ENCODE measurements at places on chromosomes 5 and 9.
A peak's percentile ranks its signal among the peaks of the same experiment; 100 is the strongest.

- H3K36me3 ChIP-seq = no peaks in the 10 kb centered on the region
- H3K4me1 ChIP-seq = peaks cover 3% of the 10 kb centered on the region
- H3K27ac ChIP-seq = no peak overlapping the region
- no peak overlapping the region for H3K4me3 ChIP-seq
- H3K27me3 ChIP-seq = no peaks in the 10 kb centered on the region
- DNase-seq = no peak
These were observed 210.8 kb downstream of the NFIB start for GRCh38 chr9:14103115-14103514.

DNA sequence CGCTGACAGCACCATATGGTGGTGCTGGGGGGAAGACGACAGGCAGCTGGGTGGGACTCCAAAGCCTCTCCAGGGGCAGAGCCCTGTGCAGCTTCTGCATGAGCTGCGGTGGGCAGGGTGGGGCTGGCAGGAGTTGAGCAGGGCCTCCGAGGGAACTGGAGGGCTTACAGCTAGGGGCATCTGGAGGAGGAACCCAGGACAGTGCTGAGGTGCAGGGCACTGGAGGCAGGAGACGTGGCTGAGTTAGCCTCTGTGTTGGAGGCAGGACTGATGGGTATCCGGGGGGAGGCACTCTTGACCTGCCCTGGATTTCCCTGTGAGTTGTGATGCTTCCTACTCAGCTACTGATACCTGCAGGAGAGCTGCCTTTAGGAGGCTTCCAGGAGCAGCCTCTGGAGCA, 45.0 kb downstream of the TENT4A start:
- H3K27ac ChIP-seq = no peak overlapping the region
- no peak overlapping the region for H3K4me3 ChIP-seq
- no peaks in the 10 kb centered on the region for H3K4me1 ChIP-seq
- H3K27me3 ChIP-seq = no peaks in the 10 kb centered on the region

DNA sequence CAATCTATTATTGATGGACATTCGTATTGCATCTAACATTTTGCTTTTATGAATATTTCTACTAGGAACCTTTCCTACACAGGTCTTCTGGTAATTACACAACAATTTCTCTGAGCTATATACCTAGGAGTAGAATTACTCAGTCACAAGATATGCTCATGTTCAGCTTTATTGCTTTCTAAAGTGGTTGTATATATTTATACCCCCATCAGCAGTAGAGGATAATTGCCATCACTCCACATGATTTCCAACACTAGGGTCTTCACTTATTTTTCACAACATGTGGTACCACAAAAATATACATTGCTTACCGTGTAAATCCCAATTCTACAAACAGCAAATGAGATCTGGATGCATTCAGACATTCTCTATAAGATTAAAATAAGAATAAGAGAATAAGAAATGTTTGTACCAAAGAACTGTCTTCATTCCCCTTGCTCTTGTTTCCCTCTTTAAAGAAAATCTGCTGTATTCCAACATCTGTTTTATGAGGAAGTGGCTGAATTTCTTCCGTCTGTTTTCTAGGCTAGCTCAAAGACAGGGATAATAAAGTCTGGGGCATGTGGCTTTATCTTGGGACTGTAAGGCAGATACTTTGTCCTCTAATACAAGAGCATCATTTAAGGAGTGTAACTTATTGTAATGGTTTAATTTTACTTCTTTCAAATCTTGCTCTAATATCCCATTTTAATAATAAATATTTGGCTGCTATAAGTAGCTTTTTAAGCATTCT, 28.2 kb downstream of the ARL15 start:
- DNase-seq = no peak
- no peak overlapping the region for H3K27ac ChIP-seq
- H3K4me1 ChIP-seq = no peaks in the 10 kb centered on the region

GRCh38 chr9:89853161-89853560, 248.3 kb downstream of the GADD45G start:
- H3K27me3 ChIP-seq = no peaks in the 10 kb centered on the region
- no peak overlapping the region for H3K27ac ChIP-seq
- no peak for DNase-seq
- H3K4me3 ChIP-seq = no peak overlapping the region

DNA sequence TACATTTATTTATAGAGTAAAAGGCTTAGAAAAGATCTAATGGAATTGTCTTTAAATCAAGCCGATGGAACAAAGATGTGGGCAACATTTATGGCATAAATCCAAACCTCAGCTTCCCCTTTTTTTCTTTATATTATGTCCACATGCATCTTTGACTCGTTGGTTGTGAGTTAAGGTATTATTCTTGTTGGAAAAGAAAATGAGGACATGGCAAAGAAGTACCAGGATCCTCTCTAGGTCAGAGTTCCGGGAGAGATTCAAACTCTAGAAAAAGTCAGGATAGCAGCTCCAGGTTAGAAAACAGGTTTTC, 508 bp upstream of the NME5 start:
- no peaks in the 10 kb centered on the region for H3K36me3 ChIP-seq
- peak overlapping the region; percentile 82 for H3K4me3 ChIP-seq
- no peak overlapping the region for H3K27ac ChIP-seq
- H3K4me1 ChIP-seq = no peaks in the 10 kb centered on the region
- no peak for DNase-seq
- H3K27me3 ChIP-seq = no peaks in the 10 kb centered on the region

- no peak for DNase-seq
- H3K4me3 ChIP-seq = no peak overlapping the region
- no peaks in the 10 kb centered on the region for H3K36me3 ChIP-seq
- H3K27ac ChIP-seq = no peak overlapping the region
- peaks cover 20% of the 10 kb centered on the region for H3K27me3 ChIP-seq
- peaks cover 2% of the 10 kb centered on the region for H3K4me1 ChIP-seq
These were observed 158.4 kb downstream of the CPLANE1 start for GRCh38 chr5:37090781-37091180.

DNA sequence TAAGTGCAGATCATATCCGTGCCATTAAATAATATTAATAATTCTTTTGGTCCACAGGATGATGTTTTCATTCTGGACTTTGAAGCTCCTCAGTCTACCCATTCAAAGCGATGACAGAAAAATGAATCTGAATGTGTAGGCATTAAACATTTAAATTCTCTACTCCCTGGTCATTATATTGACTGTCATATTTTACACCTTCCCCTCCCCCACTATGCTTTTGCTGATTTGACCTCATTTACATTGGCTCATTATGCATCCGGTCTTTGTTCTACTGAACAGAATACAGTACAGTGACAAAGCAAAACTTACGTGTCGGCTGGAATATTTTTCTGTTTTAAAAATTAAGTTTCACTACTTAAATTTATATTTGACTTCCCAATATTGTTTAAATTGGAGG, 289.7 kb upstream of the TMEM161B start:
- H3K4me1 ChIP-seq = no peaks in the 10 kb centered on the region
- no peaks in the 10 kb centered on the region for H3K27me3 ChIP-seq
- no peak for DNase-seq
- no peak overlapping the region for H3K27ac ChIP-seq

DNA sequence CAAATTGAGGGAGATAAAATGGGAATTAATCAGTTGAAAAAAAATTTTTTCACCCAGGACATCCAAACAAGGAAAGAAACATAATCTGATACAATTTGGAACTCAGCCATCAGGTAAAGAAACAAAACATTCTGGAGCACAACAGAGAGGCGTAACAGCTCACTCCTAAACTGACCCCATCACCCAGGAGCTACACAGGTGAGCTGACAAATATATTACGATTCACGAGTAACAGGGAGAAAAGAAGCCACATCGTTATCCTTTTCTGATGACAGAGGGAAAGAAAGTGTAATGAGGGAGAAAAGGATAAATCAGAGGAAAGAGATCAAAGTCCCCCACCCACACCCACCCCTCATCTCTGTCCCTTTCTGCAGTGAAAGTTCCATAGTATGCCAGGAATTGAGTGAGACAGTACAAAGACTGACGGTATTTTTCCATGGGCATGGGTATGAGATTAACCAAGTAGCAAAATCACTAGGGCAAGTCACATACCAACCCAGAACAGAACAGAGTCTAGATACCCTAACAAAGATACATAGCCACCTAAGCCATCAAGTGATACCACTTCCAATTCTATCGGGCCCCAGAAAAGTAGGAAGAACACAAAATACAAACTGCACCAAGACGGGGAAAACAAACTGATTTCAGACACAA, 45.4 kb downstream of the TMEM245 start:
- no peak for DNase-seq
- H3K36me3 ChIP-seq = peaks cover 29% of the 10 kb centered on the region
- no peak overlapping the region for H3K27ac ChIP-seq
- H3K27me3 ChIP-seq = no peaks in the 10 kb centered on the region
- no peak overlapping the region for H3K4me3 ChIP-seq
- no peaks in the 10 kb centered on the region for H3K4me1 ChIP-seq

DNA sequence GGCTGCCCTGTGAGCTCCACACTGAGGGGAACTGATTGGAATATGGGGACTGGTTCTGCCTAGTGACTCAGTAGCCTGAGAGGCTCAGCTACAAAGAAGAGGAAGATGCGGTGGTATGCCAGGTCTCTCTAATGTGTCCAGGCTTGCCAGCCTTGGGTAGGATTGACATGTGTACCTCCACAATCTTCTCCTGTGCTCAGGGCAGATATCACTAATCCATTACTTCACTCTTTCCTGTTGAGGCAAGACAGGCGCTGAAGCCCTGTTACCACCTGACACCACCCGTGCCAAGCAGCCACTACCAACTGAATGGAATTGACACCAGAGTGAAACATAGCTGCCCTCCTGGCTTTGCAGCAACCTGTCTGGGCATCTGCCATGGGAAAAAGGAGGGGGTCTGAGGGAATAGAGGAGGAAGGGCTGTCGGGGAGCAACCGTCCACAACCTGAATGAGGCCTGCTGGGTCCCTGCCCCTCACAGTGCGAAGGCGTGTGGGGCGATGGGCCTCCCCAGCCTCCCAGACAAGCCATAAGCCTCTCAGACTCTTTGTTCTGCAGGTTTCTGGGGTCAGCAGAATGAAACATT, 114.7 kb upstream of the CXCL14 start:
- H3K4me3 ChIP-seq = no peak overlapping the region
- no peaks in the 10 kb centered on the region for H3K27me3 ChIP-seq
- H3K4me1 ChIP-seq = no peaks in the 10 kb centered on the region
- H3K36me3 ChIP-seq = no peaks in the 10 kb centered on the region
- DNase-seq = no peak

Data from H9 (cell line).